RKO (cell line): ENCODE measurements at places on chromosomes 4 and X.
A peak's percentile ranks its signal among the peaks of the same experiment; 100 is the strongest.

GRCh38 chr4:87734084-87734483, 65.3 kb upstream of the IBSP start:
- no peak for DNase-seq

GRCh38 chr4:4838051-4838935, 21.2 kb upstream of the MSX1 start:
- no peak for DNase-seq

GRCh38 chr4:119628281-119629141, at the start of gene PDE5A:
Gene PDE5A (minus strand): TSS chr4:119628804. CDS start chr4:119628671, 133 bp downstream.
- peak; percentile 83 for DNase-seq

DNA sequence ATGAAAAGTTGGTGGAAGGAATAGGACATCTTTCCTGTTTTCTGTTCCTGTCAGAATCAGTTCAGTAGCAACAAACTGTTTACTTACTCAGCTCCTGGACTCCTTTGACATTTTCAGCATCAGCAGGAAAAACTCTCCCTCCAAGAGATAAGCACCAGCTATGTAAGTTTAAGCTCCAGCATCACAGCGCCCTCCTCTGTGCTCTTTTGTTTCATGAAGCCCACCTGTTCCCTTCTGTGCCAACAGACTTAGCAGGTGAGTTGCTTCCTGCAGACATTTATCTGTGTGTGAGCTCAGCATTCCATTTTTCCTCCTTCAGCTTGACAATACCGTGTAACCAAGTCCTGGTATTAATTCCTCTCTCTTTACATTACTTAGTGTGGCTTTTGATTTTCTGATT, 644.1 kb upstream of the AGA start:
- DNase-seq, result no peak

- DNase-seq, result no peak
Measured at GRCh38 chrX:97315939-97316338, 432.2 kb downstream of the RPA4 start.
